ENCODE measurements at places on chromosomes 5 and 9.
A peak's percentile ranks its signal among the peaks of the same experiment; 100 is the strongest.

DNA sequence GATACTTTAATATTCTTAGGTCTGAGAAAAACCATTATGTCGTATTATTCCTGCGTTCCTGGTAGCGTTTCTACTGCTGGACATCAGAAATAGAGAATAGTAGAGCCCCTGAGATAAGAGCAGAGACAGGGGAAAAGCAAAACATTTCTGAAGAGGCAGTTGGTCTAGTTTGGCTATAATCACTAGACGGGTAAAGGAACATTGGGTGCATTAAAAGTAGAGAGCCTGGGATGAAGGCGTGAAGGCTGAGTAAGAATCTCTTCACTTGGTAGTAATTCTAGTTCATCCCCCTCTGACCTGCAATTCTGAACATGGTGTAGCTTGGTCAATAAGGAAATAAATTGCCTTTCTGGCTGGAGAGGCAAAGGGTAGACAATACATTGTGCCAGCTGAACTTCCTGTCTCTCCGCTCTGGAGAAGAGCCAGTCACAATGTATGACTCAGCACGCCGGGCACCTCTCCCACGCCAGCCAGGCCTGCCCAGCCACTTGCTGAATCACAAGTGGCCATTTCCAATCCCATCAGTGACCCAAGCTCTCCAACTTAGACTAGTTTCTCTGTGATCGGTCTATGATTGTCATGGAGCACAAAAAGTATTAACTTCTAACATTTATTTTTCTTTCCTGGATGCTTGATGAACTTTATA, 75.4 kb downstream of the STK32A start:
- DNase-seq: no peak

DNA sequence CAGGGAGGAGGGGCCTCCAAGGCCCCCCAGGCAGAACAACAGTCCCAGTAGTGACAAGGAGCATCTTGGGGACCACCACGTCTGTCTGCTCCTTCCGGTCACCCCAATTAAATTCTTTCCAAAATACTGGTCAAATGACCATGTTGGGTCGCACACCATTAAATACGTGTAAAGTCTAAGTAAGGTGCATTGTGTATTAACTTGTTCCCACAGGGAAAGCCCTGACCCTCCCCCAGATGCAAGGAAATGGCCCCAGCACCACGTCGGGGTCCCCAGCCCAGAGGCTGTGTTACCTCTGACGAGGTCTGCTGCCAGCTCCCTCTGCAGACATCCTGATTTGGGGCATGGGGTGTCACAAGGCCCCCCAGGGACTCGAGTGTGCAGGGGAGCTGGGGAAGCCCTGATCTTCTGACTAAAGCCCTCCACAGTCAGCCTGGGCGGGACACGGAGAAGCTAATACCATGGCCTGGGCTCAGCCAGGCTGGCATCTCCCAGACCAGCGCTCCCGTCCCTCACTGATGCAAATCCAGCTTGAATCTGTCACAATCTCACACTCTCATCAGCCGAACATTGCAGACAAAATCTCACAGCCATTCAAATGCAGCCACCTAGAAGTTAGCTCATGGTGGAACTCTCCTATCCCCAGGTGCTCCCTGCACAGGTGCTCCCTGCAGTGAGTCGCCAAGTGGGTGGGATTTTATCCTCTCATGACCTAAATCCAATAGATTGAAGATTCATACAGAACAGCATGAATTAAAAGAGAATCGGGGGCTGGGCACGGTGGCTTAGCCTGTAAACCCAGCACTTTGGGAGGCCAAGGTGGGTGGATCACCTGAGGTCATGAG, 13.6 kb downstream of the TERT start:
- DNase-seq: no peak

DNA sequence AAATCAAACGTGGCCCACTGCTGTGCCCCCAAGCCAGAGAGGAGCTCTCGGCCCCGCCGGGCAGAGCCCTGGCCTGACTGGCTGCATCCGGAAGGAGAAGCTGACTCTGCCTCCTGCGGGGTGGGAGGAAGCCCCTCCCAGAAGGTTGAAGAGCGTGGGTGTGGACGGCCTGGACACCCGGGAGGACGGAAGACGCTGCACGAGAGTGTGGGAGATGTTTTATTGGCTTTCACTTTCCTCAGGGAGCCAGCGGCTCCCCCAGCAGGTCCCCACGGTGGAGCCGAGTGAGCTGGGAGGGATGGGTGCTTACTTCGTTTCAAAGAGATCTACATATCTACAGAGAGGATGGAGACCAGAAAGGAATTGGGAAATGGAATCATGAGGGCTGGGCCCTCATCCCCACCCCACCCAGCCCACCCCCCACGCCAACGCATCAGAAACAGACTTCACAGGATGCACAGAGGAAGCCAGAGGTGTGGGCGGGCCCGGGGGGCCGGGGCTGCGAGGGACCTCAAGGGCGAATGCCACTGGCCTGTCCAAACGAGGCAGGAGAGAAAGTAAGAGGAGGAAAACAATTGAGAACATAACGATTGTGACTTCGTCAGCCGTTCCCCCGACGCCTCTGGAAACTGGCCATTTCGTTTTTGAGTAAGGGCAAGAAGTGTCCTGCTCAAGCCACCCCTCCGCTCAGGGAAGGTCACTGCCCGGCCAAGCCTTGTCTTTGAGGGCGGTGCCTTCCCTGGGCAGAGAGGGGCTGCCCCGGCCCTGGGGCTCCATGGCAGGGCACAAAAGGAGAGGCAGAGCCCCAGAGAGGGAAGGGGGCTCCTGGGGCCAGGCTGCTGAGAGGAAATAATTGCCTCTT, 32.1 kb downstream of the FAM163B start:
- DNase-seq: no peak

GRCh38 chr5:77630114-77630680, 8.3 kb downstream of the OTP start:
- peak; percentile 61 for DNase-seq

- DNase-seq: no peak
Measured at GRCh38 chr5:138745268-138745667, 8.0 kb upstream of the CTNNA1 start.

- DNase-seq: no peak
Measured at GRCh38 chr5:1053391-1054017, 44.9 kb downstream of the NKD2 start.

Data from memory B cell (primary cell).